ENCODE measurements at places on chromosomes 1 and 21.

GRCh38 chr1:17195731-17196130 lies 9.2 kb upstream of the PADI1 start:
- no peak for DNase-seq

DNA sequence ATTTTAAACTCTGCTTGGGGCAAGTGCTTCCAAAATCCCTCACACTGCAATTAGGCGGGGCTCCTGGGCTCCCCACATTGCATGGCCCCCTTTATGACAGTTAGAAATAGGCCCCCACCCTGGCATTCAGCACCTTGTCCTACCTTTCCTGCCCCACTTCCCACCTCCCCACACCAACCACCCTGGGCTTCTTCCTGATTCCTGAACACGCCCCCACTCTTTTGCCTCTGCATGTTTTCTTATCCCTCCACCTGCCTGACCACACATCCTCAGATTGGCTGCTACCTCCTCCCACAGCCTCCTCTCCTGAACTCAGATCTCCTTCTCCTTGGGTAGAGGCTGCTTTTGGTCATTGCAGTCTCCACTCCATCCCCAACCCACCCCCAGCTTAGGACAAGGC lies 1.5 kb downstream of the MOB3C start:
- no peak for DNase-seq

DNA sequence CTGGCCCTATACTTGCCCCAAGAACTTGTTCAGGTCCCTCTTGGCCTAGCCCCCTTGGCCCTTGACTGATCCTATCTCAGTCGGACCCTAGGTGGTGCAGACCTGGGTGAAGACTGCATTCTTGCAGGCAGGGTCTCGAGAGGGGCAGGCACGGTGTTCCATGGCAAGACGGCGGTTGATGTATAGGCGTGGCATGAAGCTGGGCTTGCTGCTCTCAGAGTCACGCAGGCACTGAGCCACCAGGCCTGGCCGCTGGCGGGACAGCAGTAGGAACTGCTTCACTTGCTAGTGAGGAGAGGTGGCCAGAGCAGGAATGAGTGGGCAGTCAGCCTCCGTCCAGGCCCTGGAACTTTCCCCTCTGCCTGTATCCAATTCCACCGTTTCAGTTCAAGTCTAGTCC lies 3.8 kb downstream of the HECTD3 start:
- DNase-seq = no peak

DNA sequence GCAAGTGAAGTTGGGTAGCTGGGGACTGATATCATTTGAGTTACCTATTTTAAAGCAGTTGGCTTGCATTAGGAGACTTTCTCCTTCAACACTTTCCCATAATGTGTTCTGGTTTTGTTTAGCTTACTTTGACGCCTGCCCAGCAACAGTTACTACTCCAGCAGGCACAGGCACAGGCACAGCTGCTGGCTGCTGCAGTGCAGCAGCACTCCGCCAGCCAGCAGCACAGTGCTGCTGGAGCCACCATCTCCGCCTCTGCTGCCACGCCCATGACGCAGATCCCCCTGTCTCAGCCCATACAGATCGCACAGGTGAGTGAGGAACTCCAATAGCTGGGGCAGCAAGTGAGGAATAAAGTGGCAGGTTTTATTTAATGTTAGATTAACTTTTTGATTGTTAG lies 144.3 kb downstream of the CD247 start:
- no peak for DNase-seq

- DNase-seq = no peak
Measured at GRCh38 chr1:22870201-22870871, 102.3 kb downstream of the LACTBL1 start.

GRCh38 chr1:66176832-66177231 lies 357.1 kb upstream of the SGIP1 start:
- DNase-seq = no peak

- DNase-seq = no peak
Measured at GRCh38 chr1:3457910-3458883, 3.7 kb downstream of the ARHGEF16 start.

GRCh38 chr1:43427941-43428340 lies 25.8 kb downstream of the HYI start:
- no peak for DNase-seq

- no peak for DNase-seq
Measured at GRCh38 chr1:228161362-228161761, 4.2 kb upstream of the IBA57 start.

GRCh38 chr1:11918799-11919519 lies 7.3 kb downstream of the KIAA2013 start:
- no peak for DNase-seq

GRCh38 chr21:18476639-18477038 lies 73.1 kb upstream of the TMPRSS15 start:
- no peak for DNase-seq

DNA sequence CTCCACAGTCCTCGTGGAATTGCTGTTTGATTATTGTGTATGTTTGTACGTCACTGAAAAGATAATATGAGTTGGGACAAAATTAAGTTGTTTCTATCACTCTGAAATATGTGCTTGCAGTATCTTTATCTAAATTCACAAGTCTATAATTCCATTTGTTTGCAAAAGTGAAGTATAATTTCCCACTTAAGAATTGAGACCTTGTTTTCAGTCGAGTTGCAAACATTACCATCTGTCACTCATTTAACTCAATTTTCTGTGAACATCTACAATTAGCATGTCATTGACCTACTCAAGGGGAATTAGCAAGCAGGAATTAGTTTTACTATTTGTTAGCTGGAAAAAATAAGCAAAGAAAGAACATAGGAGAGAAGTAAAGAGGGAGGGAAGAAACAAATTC lies 195.8 kb downstream of the TPR start:
- no peak for DNase-seq
